Stimulated activated CD8-positive, alpha-beta memory T cell treated with anti-CD3 and anti-CD28 coated beads, Interleukin-4, amount 100 ng/mL, for 4 hours (primary cell): ENCODE measurements at places on chromosomes 6 and 20.
A peak's percentile ranks its signal among the peaks of the same experiment; 100 is the strongest.

- no peak for DNase-seq
Observed at GRCh38 chr6:122715725-122716124, 63.8 kb upstream of the FABP7 start.

- no peak for DNase-seq
Observed at GRCh38 chr20:39946931-39947330, 742.1 kb downstream of the MAFB start.

GRCh38 chr6:1911474-1911873 is 301.8 kb downstream of the FOXC1 start:
- no peak for DNase-seq

DNA sequence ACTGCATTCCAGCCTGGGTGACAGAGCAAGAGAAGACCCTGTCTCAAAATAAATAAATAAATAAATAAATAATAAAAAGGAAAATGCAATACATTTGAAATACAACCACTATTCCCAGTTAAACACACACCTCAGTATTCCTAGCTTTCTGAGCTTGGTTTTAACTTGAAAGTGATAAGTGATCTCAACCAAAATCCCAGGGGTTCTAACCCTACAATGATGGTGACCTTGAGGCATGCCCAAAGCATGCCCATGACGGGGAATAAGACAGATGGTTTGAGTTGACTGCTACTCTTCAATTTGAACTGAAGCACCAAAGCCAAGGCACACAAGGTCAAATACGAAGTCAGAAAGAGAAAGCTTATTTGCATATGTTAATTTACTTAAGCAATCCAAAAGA is 96.9 kb downstream of the ZFP64 start:
- no peak for DNase-seq

GRCh38 chr6:139291813-139292619 is at the start of gene TXLNB:
TXLNB (minus strand) TSS chr6:139291998; CDS start chr6:139288899, 3,099 bp downstream.
- peak; percentile 72 for DNase-seq

DNA sequence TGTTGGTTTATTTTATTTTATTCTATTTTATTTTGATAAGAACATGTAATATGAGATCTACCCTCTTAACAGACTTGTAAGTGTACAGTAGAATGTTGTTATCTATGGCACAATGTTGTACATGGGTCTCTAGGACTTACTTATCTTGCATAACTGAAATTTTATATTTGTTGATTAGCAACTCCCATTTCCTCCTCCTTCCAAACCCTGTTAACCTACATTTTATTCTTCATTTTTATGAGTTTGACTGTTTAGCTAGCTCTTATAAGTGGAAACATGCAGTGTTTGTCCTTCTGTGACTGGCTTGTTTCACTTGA is 37.9 kb upstream of the BCAS1 start:
- DNase-seq = no peak

DNA sequence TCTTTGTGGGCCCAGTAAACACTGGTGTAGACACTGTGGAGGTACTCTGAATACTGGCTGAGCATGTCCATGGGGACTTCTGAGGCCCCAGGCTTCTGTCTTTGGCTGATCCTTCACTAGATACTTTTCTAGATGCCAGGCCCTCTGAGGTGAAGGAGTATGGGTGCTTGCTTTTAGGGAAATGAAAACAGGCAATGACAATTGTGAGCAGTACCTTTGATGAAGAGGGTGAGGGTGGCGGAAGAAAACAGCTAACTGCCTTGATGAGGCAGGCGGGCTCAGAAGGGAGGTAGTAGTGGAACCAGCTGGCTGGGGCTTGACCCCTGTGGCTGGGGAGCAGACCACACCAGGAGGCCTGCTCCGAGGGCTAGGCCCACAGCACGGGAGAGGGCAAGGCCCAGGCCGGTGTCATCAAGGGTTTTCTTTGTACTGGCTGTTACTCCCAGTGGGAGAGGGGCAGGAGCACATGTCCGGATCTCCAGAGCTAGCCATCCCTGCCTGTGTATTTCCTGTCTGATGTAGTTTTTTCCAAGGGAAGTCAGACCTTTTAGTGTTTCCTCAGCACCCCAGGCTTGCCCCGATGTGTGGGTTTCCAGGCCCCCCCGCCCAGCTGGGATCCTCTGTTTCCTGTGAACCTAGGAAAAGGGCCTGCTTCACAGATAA is 3.9 kb downstream of the PLCG1 start:
- no peak for DNase-seq

GRCh38 chr20:50366270-50367103 is 143.7 kb upstream of the PTPN1 start:
- DNase-seq = no peak

- no peak for DNase-seq
Observed at GRCh38 chr6:107652526-107653182, 162.7 kb downstream of the SOBP start.

DNA sequence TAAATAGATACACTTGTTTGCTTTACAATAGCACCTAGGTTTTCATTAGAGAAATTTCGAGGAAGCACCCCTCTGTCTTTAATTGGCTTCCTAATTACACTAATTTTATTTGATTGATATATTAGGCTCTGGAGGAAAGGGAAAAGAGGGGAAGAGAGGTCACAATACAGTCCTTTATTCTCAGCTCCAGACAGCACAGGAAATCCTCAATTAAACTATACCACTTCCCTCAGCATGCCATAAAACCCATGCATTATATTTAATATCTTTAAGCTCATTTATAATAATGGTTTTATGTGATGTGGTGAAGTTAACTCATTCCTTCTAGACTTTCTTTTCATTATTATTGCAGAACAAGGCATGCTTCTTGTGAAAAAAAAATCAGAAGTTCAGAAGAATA is 17.7 kb upstream of the PDE7B start:
- DNase-seq = no peak

GRCh38 chr20:58344741-58345140 is 35.2 kb downstream of the RAB22A start:
- DNase-seq = no peak

GRCh38 chr6:76862936-76863335 is 600.4 kb downstream of the HTR1B start:
- no peak for DNase-seq

DNA sequence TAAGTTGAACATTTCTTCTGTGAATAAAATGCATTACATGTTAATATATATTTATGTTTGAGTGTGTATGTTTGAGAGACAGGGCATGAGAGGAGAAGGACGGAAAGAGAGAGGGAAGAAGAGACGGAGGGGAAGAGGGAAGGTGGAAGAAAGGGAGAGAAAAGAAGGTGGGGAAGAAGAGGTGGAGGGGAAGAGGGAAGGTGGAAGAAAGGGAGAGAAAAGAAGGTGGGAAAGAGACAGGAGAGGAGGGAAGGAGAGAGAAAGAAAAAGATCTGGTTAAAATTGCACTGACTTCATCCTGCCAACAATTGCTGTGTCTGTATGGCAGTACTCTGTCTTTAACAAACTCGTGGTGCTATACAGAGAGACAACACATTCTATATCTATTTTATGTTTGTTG is 29.0 kb downstream of the FAM83B start:
- no peak for DNase-seq
